Stimulated activated CD4-positive, alpha-beta T cell treated with anti-CD3 and anti-CD28 coated beads, Interleukin-1b, Interleukin-23, amount 100 ng/mL, for 1 hour (primary cell): ENCODE measurements at places on chromosomes 2 and 18.

- DNase-seq, result no peak
These were observed 253.0 kb downstream of the DCDC2C start for GRCh38 chr2:3956406-3956805.

DNA sequence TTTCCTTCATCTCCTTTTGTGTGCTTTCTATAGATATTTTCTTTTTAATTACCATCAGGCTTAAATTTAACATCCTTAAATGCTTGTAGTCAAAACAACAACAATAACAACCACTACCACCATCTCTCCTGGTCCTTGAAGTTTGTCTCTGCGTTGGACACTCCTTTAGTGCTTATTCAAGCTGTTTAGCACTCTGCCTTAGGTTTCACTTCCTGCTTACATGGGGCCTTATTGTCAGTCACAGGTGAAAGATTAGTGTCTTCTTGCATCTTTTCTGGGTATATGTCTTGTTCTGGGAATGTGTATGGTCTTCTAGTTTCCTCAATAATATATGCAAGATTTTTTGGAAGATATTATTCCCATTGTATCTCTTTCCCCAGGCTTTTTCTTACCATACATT lies 240.1 kb upstream of the NXPH2 start:
- no peak for DNase-seq

GRCh38 chr2:26273501-26273900 lies 28.8 kb downstream of the HADHB start:
- no peak for DNase-seq

DNA sequence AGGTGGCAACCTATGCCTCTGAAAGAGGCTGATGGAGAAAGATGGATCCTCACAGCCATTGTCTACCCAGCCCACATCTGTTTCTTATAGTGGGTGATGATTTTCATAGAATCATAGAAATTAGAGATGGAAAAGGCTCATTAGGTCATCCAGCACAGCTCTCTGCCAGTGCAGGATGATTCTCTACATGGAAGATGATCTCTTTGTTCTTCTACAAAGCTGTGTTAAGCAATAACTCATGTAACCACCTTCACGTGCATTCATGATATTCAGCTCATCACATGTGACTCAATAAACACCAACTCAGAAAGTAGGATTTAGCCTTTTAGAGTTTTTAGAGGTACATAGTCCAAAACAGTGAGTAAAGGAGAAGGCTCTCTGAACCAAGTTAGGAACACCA lies 539.4 kb upstream of the ID2 start:
- DNase-seq, result no peak

DNA sequence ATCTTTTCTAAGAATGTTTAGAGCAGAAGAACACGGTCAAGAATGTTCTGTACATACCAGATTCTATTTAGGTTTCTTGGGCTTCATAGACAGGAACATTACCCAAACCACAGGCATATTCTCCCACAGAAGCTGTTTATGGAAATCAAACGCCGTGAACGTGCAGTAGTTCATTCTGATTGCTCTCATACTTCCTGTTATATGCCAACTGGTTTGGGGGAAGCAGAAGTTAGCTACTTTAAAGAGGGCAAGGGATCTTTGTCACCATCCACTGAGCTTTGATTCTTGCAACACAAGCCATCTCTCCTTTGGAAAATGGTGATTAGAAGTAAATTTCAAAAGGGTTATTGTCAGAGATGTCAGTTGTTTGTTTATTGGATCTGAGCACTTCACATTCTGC lies 182.2 kb upstream of the NRP2 start:
- DNase-seq, result no peak

- no peak for DNase-seq
These were observed 12.5 kb downstream of the ITM2C start for GRCh38 chr2:230877116-230877758.

DNA sequence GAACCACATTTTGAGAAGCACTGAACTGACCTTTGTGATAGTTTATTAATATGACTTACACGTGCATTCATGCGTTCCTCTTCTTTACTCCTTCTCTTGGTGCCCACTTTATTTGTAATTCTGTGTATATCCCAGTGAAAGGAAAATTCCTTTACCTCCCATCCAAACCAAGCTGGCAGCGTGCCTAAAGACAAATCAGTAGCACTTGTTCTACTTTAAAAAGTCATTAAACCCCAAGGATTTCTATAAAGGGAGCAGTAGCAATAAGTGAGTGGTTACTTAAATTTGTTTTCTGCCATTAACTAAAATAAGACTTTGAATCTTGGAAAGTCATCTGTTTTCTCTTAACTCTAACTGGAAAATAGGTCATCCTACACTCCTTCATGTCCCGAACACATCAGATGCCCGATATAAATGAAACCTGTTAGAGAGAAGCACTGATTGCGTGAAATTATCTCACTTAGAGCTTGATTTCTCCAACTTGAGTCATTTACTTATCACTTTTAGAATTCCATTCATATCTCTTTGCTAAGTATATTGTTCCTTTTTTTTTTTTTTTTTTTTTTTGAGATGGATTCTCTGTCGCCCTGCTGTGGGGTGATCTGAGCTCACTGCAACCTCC lies 10.7 kb downstream of the PIK3C3 start:
- DNase-seq, result no peak

DNA sequence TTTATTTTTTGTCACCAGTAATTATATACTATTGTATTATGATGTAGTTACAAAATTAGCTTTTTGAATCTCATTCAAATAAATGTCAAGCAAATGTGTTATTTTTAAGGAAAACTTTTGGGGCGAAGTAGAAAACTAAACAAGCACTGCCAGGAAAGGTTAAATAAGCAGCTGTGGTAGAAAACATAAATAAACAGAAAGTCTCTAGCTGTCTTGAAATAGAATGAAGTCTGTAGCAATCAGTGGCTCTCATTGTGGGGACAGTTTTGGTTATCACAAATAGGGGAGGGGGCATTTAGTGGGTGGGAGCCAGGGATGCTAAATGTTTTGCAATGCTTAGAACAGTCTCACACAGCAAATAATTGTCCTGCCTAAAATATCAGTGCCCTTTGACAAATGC lies 3.4 kb downstream of the INSIG2 start:
- no peak for DNase-seq

DNA sequence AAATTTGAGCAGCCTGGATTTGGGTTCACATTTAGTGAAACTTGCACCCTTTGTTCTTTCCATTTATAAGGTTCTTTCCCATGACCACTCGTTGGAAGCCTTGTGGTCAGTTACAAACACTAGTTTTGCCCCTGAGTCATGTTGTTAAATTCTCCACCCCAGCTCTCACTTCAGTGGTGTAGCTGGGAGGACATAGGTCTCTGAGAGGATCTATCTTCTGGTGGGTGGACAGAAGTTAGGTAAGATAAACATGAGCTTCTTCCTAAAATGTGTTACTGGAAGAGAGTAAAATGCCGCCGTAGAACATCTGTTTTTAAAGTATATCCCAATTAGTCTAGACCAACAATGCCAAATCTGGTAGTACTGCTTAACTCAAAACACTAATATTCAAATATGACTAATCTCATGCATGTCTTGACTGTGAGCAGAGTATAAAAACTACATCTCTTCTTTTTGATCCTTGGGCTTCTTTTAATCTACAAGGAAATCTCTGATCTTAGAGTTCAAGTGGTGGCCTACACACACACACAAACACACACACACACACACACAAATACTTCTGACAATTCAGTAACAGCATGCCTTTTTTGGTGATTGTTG lies 162.6 kb upstream of the FN1 start:
- no peak for DNase-seq

GRCh38 chr18:33741760-33742159 lies 163.7 kb downstream of the ASXL3 start:
- no peak for DNase-seq

GRCh38 chr18:49682173-49682802 lies 120.4 kb downstream of the LIPG start:
- DNase-seq, result no peak

- DNase-seq, result no peak
These were observed 100.2 kb downstream of the TWIST2 start for GRCh38 chr2:238947920-238948710.

DNA sequence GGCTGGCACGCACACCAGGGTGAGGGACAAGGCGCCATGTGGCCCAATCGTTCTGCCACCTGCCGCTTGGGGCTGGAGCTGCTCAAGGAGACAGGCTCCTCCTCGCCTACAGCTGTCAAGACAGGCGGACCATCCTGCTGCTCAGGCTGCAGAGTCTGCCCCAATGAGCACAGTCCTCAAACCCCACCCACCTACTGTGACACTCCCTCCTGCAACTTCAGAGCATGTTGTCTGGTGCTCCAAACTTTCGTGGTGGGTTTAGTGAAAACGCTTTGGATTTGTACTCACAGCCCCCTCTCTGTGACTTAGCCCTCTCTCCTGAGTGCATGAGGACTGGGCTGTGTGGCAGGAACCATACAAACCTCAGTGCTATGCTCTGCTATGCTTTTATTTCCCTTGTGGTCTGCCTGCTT lies 23.2 kb upstream of the SLC35F6 start:
- no peak for DNase-seq

DNA sequence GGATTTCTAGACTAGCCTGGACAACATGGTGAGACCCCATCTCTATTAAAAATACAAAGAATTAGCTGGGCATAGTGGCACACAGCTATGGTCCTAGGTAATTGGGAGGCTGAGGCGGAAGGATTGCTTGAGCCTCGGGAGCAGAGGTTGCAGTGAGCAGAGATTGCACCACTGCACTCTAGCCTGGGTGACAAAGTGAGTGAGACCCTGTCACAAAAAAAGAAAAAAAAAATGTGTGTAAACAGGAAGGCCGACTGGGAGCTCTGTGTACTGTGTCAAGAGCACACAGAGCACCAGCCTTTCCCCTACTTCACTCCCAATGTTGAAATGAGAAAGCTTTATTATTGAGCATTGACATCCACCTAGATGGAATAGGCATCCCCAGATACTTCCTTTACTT lies 681.7 kb upstream of the FSHR start:
- DNase-seq, result no peak

DNA sequence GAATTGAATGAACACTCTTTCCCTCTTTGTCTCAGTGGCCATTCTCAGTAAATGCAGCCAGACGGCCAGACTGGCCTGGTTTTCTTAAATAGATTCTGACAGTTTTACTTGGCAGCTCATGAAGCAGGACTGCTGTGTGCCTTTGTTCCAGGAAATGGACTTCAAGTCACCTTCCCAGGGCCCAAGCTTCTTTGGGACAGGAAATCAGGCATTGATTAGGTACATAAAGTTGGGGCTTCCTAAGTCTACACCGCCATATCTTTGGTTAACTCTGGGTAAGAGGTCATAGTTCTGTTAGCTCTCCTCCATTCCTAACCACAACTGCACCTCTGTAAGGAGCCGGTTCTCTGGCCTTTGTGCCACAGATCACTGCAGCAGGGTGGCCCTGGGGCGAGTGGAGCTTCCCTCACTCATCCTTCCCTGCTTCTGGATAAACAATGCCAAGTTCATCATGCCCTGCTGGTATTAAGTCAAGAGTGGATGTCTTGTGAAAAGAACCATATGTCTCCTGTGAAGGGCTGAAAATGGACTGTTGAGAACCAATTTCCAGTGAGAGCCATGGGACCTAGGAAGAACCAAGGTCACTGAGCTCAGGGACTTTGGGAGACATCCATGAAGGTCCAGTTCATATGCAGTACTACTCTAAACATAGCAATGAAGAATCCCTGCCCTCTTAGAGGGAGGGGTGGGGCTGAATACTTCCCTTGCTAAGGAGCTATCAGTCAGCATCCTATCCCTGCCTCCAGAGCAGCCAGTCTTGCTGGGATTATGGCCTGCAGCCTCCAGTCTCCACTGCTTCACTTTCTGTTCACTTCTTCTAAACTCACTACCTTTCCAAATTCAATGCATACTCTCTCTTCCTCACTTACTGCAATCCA lies 122.6 kb upstream of the XPO1 start:
- DNase-seq, result no peak

DNA sequence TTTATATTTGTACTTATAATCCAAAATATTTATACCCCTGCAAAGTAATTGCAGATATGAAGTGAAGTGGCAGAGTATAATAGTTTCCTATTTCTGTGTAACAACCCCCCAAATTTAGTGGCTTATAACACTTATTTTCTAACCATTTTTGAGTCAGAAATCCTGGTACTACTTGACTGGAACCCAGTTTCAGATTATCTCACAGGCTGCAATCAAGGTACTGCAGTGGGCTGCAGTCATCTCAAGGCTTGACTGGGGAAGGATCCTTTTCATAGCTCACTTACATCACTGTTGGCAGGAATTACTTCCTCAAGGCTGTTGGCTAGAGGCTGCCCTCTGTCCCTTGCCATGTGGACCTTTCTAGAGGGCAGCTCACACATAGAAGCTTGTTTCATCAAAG lies 558.2 kb upstream of the PKDCC start:
- DNase-seq, result no peak

DNA sequence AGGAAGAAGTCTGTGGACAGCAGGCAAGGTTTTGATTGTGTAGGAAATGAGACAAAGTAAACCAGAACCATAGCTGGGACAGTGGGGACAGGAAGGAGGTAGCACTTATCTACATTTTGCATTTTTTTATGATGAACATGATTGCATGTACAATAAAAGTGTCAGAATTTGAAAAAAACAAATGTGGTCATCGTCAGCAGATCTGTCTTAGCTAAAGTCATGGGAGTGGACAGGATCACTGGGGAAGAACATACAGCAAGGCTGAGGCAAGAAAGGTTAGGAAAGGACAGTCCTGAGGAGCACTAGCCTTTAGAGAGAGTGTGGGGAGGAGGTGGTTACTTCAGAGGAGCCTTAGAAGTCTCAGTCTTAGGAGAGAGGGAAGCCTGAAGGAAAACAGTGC lies 35.1 kb upstream of the SLC14A2 start:
- no peak for DNase-seq

GRCh38 chr2:169108099-169108884 lies 38.9 kb downstream of the DHRS9 start:
- DNase-seq, result no peak

GRCh38 chr2:212532087-212532486 lies 6.5 kb downstream of the ERBB4 start:
- no peak for DNase-seq

DNA sequence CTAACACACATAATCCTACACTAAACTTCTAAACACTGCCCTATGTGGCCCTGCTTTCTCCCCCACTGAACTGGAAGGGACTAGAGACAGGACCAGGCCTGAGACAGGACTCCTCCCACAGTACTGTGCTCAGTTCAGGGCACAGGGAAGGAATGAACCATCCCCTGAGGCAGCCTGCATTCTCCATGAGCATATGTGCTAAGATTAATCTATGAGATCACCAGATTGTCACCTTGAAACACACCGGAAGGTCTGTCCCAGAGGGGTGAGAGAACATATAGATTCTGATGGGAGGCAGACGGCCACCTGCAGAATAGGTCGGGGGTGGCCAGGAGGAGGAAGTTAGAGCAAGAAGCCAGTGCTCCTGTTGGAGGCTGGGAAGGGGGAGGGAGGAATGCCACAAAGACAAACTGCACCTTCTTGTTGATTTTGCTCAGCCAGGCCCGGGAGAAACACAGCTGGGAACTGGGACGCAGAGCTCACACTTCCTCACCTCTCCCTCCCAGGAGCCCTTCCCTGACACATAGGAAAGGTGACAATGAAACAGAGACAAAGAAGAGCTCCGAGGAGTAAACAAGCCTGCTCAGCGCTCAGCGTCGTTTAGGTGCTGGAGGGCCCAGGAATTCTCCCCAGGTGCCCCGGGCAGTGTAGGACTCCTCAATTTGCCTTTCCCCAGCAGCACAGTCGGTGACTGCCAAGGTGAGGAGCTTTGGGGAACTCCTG lies 52.1 kb downstream of the ZBTB7C start:
- DNase-seq, result no peak
